ENCODE measurements at places on chromosomes 4 and X. TPM values are rescaled to one million over a fixed set of nuclear protein-coding genes. Genes with fewer than 3 reads are reported as not detected.
A peak's percentile ranks its signal among the peaks of the same experiment; 100 is the strongest.

GRCh38 chrX:15128861-15129260 lies 141.0 kb downstream of the ASB9 start:
- DNase-seq = peak; percentile 7

DNA sequence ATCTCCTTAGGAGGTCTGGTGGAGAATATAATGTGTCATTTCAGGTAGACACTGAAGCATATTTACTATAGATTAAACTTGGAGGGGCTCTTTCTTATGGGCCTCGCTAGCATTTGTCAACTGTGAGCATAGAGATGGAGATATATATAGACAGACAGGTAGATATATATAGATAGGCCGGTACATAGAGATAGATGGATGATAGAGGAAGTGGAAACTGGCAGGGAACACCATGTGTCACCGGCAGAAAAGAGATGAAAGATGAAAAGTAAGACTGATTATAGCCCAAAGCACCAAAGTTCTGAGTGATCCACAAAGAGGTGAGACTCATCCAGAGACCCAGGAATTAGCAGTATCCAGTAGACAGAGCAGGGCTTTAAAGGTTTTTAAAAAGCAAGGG lies 268.1 kb downstream of the FBXW7 start:
- no peak for DNase-seq

HELT gene
- not detected for total RNA-seq

- no peak for DNase-seq
Measured at GRCh38 chrX:135408794-135409193, 12.9 kb upstream of the SMIM10L2A start.

GRCh38 chr4:119244832-119245231 lies 32.3 kb downstream of the USP53 start:
- no peak for DNase-seq

DNA sequence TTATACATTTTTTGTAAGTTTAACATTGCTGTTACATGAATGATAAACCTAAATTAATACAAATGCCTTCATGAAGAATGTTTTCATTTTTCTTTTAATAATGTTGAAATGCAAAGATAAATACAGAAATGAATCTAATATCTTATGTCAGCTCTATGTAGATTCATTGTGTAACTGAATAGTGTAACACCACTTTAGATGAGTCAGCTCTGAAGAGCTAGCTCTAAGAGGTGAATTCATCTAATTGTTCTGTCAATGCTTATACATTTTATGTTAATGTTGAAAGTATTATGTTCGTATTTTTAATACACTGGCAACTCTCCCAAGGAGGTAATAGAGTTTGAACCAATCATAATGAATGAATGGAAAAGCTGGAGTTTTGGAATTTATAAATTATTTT lies 146.9 kb upstream of the FMR1 start:
- DNase-seq = no peak

EPHA5 gene
- total RNA-seq = 0.63 TPM

- peak; percentile 46 for DNase-seq
Measured at GRCh38 chr4:149884529-149885181, 69.0 kb upstream of the IQCM start.

- DNase-seq = no peak
Measured at GRCh38 chrX:71666240-71667223, 814 bp upstream of the LOC101059915 start.

CXCL8 gene
- total RNA-seq = 32.5 TPM

GRCh38 chrX:68492583-68492982 lies 6.3 kb upstream of the YIPF6 start:
- DNase-seq = no peak

NSG1 gene
- 30.2 TPM for total RNA-seq

UGT2A2 gene
- not detected for total RNA-seq

IL1RAPL1 gene
- 3.9 TPM for total RNA-seq

DNA sequence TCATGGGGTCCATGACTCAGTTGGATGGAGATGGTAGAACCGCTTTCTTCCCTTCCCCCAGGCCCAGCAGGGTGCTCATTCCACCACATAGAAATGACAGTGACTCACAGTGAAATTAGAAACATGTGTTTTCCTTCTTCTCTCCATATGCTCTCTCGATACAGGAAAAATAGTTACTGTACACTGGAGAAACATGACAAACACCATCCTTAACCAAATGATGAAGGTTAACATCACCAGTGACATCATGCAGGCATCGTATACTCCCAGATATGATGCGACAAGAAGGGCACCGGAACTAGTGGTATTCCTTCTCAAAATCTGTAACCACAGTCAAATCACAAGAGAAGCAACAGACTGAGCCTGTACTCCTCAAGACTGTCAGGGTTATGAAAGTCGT lies 11.7 kb upstream of the RAB40A start:
- no peak for DNase-seq

GLRA2 gene
- 0.08 TPM for total RNA-seq

DNA sequence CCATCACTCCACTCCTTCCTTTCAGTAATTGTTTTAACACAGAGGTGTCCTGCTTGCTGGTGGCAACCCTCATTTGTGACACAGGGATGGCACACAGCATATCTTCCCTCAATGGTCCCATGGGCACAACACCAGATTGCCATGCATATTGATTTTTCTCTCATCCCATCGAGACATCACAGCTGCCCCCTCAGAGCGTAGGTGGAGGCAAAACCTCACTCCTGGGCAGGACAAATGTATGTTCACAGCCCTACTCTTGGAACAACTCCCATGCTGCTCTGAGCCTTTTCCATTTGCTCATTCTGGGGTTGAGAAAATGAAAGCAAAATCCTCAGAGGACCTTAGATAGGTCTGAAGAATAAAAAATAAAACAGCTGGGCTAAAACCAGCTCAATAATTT lies 172.2 kb downstream of the GABRB1 start:
- DNase-seq = no peak

DNA sequence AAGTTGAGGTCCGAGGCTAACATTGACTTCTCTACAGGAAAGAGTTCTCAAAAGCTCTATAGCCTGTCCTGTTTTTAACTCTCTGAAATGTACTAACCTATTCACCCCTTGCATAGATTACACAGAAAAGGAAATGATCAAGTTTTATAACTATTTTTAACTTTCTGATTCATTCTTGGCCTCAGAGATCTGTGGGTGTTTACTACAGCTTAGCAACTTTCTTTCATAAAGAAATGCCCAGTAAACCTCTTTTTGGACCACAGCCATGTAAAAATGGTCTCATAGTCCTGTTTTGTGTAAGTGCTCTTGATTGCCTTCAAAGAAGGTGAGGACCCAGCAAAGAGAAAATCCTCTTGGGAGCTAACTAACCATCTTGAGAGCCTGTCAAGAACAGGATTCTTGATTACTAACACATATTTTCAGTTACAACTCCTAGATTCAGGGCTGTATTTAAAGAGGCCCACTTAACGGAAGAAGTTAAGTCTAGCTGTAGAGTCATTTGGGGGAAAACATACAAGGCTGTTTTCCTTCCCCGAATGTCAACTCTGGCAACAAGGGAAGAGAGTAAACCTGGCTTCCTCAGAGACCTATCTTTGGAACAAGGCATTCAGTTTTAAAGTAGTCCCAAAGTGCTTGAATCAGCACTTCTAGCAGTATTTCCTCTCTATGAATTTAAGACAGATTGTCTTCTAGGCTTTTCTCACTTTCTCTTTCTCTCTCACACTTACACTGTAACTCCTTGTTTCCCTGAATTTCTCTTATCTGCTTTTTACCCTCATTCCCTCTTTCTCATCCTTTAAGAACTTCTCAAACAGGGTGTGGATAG lies 78.2 kb downstream of the IL21 start:
- DNase-seq = no peak

BST1 gene
- 3.5 TPM for total RNA-seq

DNA sequence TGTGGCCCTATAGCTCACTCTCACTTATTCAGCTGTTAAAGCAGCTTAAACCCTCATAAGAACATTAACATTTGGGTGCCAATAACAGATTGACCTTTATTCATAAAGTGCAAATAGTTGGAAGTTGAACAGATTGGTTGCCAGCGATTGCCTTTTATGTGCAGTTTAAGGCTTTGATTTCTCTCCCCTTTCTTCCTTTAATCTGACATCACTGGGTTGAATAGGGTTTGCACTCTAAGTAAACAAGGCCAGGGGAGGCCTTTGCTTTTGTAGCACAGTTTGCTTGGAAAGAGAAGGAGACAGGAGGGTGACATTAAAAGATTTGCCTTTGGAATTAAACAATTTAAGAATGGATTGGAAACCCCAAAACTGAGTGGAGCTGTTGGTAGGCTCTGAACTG lies 114.3 kb downstream of the NKX6-1 start:
- DNase-seq = no peak

- no peak for DNase-seq
Measured at GRCh38 chr4:85362550-85362949, 112.4 kb upstream of the ARHGAP24 start.

Data from hepatocyte (in vitro differentiated cells).